ENCODE measurements at places on chromosomes 7 and 10.

DNA sequence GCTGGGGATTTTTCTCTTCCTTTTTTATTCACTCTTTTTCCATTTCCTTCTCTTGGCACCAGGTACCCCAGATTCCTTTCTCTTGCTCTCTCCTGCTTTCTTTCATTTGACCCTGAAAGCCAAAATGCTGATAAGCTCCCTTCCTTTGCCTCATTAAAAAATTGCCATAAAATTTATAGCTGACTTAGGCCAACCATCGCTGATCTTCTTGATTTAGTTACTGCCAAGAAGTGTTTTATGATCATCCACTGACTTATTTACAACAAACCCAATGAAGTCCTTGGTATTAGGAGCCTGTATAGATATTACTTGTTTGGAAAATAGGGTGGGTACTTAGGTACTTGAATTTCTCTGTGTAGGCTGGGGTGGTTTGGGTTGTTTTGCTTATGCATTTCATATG is 173.2 kb upstream of the PHYHIPL start:
- DNase-seq: no peak

- no peak for DNase-seq
Observed at GRCh38 chr10:89364531-89364930, 13.3 kb upstream of the IFIT1B start.

DNA sequence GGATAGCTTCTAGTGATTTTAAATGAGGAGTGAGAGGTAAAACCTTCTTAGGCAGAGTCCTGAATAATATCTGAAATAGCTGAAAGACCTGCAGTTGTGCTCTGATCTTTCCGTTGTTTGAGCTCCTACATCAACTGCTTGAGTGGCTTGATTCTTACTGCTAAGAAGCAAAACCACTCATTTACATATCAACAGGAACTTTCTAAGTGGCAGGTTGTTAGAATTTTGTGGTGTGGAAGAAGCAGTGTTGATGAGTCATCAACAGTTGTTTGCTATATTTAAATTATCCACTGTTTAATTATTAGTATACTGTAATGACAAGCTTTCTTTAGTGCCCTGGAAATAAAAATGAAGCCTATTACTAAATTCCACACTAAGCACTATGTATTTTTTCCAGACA is 689.5 kb downstream of the DNAJB9 start:
- DNase-seq: no peak

GRCh38 chr7:22183522-22184280 is 173.3 kb downstream of the RAPGEF5 start:
- DNase-seq: no peak

GRCh38 chr10:129993621-129994020 is 29.5 kb upstream of the EBF3 start:
- DNase-seq: no peak

GRCh38 chr10:6299234-6299633 is 96.5 kb downstream of the PFKFB3 start:
- no peak for DNase-seq

DNA sequence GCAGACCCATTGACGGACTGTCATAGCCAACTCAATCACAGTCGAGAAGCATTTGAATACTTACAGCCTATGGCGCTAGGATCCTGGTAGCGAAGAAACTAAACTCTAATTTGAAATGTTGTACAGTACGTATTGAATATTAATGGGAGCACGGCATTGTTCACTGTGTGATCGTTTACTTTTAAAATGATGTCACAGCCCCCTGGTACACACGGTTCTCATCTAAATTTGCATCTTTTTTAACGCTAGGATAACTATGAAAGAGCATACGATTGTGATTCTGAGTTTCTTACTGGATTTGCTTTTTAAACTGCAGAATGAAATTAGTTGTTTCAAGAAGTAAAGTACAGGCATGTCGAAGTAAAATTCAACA is 895 bp upstream of the NAPEPLD start:
- no peak for DNase-seq

GRCh38 chr7:17710312-17710711 is 230.0 kb downstream of the SNX13 start:
- no peak for DNase-seq

- peak; percentile 74 for DNase-seq
Observed at GRCh38 chr7:117808341-117808757, 64.9 kb downstream of the CTTNBP2 start.

- DNase-seq: no peak
Observed at GRCh38 chr10:86803156-86803555, 46.7 kb downstream of the BMPR1A start.

- no peak for DNase-seq
Observed at GRCh38 chr10:132448248-132448731, 51.3 kb downstream of the PWWP2B start.

DNA sequence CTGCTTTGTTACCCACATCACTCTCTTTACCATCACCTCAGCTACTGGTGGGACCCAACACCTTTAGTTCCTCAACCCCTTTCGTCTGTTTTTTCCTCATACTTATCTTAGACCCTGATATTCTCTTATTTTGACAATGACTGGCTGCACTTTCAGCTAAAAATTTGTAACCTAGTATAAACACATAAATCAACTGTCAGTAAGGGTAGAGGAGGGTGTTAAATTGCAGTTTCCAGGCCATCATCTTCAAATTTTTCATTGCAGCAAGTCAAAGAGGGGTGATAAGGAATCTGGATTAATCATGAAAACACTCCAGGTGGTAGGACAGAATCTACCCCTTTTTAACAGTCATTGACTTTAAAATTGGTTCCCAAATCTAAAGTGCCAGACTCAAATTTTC is 27.9 kb downstream of the SEMA3D start:
- no peak for DNase-seq

- DNase-seq: no peak
Observed at GRCh38 chr10:109891105-109891504, 32.2 kb downstream of the XPNPEP1 start.

- DNase-seq: no peak
Observed at GRCh38 chr10:71805776-71806703, 32.7 kb upstream of the VSIR start.

- peak; percentile 48 for DNase-seq
Observed at GRCh38 chr7:4809091-4809591, 33.7 kb downstream of the AP5Z1 start.

DNA sequence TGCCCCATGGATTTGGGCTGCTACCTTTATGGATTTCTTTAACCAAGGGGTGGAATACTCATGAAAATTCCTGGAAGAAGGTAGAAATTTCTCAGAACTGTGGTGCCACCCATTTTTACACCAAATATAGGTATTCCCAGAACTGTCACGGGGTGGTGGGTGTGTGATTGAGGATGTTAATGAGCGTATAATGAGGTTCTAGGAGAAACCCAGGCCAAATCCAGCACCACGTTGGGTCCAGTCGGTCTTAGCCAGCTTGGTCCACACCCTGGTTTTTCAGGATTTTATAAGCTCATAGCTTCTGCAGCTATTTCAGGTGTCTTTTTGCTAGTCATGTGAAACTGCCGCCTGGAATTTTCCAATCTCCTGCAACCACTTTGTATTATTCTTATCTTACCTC is 83.3 kb downstream of the HECW1 start:
- no peak for DNase-seq

DNA sequence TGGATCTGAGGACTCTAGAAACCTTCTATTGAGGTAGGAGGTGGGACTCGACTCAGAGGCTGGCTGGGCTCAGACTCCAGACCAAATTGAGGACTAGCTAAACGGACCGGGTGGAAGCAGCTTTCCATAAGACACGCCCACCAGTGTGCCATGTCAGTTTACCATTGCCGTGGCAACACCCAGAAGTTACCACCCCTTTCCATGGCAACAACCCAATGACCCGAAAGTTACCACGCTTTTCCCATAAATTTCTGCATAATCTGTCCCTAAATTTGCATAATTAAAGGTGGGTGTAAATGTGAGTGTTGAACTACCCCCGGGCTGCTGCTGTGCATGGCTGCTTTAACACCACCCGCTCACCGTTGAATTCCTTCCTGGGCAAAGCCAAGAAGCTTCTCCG is 58.9 kb downstream of the MICALL2 start:
- DNase-seq: no peak

DNA sequence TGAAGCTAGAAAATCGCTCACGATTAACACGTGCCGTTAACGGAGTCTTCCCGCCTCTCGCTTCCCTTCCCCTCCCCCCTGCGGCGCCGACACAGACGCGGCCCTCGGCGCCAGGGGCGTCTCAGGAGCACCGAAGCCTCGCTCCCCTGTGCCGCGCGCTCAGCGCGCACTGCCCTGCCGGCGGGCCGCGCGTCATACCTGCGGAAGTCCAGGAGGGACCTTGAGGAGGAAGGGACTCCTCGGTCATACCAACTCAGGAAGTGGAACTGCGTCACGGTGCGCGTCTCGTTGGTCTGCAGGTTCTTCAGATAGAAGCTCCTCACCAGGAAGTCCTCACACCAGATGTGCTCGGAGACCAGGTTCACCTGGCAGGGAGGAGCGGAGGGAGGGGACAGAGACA is 239.6 kb downstream of the DNAJB6 start:
- no peak for DNase-seq

- no peak for DNase-seq
Observed at GRCh38 chr10:34713875-34714274, 101.2 kb downstream of the PARD3 start.

GRCh38 chr7:68014031-68014736 is 1017.6 kb downstream of the TYW1 start:
- no peak for DNase-seq

- DNase-seq: no peak
Observed at GRCh38 chr7:45185864-45186250, 28.3 kb downstream of the RAMP3 start.

All from globus pallidus (tissue), 1 donor.